ENCODE measurements at places on chromosomes 4 and X.

DNA sequence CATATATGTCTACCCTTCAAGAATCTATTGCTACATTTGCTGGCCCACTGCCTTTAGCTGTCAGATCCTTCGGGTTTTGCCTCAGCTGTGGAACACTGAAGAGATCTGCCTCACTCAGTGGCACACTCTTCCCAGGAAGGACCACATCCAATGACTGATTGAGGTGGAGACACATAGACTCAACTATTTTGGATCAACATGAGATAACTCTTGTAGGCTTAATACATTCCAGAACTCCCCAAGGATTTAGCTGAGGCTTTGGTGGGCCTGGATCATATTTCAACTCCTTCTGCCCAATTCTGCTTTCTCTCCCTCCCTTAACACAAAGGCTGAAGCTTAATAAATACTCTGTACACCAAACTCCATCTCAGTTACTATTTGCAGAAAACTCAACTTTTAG lies 100.5 kb downstream of the CORIN start:
- no peak for DNase-seq

GRCh38 chr4:163697121-163697520 lies 202.6 kb downstream of the TMA16 start:
- peak; percentile 97 for DNase-seq

DNA sequence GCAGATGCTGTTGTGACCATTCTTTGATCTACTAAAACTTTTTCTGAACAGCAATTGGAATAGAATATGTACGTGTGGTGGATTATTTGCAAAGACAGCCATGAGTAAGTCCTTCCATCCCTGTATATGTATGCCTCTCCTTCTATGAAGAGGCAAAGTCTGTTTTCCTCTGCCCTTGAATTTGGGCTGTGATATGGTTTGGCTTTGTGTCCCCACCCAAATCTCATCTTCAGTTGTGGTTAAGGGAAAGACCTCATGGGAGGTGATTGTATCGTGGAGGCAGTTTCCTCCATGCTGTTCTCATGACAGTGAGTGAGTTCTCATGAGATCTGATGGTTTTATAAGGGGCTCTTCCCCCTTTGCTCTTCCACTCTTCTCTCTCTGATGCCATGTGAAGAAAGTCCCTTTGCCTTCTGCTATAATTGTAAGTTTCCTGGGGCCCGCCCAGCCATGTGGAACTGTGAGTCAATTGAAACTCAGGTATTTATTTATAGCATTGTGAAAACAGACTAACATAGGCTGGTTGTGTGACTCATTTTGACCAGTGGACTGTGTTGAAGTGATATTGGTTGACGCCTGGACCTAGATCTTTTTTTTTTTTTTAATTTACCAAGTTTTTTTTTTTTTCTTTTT lies 108.3 kb upstream of the CAMK2D start:
- peak; percentile 42 for DNase-seq

DNA sequence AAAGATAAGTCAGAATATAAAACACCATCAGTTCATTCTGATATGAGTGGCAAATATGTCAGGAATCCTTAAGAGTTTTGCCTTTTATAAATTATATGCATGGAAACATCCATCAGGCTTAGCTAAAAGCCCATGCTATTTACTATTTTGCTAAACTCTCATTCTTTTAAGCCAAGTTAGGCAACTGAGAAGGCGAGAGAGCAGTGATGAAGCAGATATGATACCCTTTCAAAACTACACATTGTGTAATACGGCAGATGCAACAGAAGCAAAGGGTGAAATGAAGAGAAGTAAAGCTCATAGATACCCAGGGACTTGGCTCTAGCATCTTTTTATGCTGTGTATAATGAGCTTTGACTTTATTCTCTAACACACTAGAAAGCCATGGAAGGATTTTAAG lies 95.8 kb downstream of the SLIT2 start:
- no peak for DNase-seq

GRCh38 chr4:84681486-84682274 lies 98.8 kb downstream of the CDS1 start:
- peak; percentile 65 for DNase-seq

- peak; percentile 36 for DNase-seq
Observed at GRCh38 chrX:154000051-154000450, 19.7 kb downstream of the IRAK1 start.

DNA sequence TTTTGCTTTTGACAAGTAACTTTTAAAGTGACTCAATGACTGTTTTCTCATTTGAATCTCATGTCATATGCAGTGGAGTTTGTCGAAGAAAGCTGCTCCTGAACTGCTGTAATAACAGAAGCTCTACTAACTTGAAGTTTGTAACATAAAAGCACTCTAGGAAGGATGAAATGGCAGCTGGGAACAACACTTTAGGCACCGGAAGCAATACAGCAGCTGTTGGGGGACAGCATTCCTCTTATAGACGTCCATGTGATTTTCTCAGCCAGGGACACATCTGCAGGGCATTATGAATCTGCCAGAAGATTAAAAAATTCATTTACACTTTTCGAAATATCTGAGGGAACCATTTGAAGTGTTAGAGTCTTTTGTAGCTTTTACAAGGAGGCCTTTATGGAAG lies 1035.8 kb downstream of the ADGRL3 start:
- no peak for DNase-seq

- no peak for DNase-seq
Observed at GRCh38 chrX:85115252-85115651, 111.6 kb downstream of the APOOL start.

- DNase-seq = no peak
Observed at GRCh38 chr4:184259866-184260265, 42.2 kb upstream of the ENPP6 start.

DNA sequence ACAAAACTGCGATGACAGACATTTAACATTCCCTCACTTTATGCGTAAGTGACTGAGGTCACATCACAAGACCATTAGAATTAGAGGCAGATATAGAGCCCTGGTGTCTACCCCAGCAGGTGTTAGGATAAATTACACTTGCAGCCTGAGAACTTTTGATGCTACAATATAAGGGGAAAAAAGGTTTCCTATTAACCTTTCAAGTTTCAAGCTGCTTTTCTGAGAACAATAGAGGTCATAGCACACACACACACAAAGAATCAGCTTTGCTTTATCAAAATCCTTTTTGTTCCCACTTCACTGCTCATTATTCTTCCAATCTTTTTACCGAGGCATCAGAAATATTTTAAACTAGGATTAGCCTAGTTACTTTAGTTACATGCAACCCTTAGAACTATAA lies 119.8 kb downstream of the COL25A1 start:
- DNase-seq = no peak

- DNase-seq = no peak
Observed at GRCh38 chr4:84639145-84639544, 56.2 kb downstream of the CDS1 start.

DNA sequence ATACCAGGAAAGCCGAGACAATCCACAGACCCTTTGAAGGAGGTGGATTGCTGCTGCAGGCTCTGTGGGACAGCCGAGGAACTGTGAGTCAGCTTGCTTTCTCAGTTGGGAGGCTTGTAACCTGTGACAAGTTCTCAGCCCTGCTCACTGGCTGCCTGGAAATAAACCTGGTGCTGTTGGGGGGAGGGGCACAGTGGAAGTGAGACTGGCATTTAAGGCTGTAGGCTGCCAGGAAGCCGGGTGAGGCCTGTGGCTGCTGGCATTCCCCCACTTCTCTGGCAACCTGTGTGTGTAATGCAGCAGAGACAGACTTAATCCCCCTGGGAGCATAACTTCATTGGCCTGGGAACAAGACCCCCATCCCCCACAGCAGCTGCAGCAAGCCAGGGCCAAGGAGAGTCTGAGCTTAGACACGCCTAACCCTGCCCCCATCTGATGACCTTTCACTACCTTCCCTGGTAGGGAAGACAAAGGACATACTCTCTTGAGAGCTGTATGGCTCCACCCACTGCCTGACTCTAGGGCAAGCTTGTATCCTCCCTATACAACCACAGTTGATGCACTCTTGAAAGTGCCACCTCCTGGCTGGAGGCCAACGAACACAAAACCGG lies 64.1 kb downstream of the ALPK1 start:
- DNase-seq = peak; percentile 12

GRCh38 chr4:166153548-166153947 lies 280.5 kb downstream of the TLL1 start:
- DNase-seq = no peak

- peak; percentile 26 for DNase-seq
Observed at GRCh38 chr4:72767618-72768302, 198.7 kb upstream of the ADAMTS3 start.

DNA sequence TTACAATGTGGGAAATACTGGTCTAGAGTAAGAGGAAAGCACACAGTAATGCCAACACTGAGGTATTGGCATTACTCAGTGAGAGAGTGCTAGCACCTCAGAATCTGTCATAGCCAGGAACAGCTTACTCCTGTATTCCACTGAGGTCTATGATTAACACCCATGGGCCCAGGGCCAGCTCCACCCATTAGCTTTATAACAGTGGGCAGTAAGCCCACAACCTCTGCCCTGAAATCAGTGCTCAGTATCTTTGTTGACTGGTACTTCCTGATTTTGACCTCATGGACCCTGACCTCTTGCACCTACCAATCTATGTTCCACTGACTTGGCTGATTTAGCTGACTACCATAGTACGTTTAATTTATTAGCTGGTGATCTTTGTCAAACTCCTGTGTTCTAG lies 56.1 kb downstream of the LANCL3 start:
- DNase-seq = no peak

DNA sequence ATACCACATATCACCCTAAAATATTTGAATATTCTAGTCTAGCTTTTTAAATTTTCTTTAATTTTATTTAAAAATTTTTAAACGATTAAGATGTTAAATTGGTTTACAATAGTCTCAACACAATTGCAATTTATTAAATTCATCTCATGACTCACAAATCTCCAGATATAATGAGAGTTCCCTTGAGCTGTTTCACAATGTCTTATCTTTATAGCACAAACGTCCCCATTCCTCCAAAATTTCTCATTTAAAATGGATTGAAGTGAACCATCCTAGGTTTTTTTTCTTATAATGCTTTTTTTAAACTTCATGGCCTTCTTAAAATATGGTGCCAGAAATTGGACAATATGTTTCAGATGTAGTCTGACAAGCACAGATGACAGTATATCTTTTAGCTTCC lies 204.4 kb downstream of the GABRB1 start:
- no peak for DNase-seq

DNA sequence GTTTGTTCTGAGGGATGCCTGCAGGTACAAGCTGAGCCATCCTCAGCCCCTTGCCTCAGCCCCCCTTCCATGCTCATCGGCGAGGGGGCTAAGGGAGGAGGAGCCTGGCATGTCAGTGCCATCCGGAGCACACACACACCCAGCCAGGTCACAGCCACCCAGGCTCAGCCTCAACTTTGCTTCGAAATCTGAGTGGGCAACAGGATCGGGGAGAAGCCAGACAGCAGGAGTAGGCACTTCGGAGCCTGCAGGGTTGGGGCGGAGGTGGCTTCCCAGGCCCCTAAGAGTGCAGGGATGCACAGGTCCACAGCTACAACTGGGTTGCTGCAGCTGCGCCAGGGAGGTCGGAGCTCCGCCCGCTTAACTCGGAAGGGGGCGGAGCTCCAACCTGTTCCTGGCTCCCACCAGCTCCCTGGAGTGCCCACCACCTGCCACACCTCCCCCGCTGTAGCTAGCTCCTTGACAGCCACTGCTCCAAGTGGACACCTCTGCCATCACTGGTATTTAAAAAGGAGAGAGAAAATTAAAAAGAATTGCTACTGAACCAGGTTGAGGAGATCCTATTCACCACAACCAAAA lies 192.9 kb upstream of the GALNT7 start:
- no peak for DNase-seq

DNA sequence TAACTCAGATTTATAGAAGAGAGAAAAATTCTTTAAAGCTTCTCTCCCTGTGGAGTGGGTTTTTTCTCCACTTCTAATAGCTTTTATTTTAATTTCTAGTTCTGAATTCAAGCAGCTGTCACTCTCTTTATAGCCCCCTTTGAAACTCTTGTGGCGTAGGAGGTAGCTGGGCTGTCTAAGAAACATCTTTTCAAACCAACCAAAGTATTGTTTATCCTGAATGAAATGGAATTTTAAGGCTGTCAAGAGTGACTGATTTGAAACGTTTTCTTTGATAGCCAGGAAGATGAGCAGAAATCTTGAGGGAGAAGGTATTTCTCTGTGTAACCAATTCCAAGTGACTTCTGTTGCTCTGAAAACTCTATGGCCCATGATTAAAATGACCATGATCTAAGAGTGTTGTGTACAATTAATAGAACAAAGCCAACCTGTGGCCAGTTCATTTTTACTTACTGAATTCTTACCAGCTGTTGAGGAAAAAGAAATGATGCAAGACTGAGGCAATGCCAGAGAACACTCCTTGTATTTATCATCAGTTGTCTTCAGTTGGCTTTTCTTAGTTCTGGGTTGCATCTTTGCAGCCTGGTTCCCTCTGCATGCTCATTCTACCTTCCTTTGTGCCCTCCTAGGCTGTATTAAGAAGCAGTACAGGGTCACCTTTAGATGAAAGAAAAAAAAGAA lies 298.4 kb downstream of the ARHGAP10 start:
- peak; percentile 22 for DNase-seq

DNA sequence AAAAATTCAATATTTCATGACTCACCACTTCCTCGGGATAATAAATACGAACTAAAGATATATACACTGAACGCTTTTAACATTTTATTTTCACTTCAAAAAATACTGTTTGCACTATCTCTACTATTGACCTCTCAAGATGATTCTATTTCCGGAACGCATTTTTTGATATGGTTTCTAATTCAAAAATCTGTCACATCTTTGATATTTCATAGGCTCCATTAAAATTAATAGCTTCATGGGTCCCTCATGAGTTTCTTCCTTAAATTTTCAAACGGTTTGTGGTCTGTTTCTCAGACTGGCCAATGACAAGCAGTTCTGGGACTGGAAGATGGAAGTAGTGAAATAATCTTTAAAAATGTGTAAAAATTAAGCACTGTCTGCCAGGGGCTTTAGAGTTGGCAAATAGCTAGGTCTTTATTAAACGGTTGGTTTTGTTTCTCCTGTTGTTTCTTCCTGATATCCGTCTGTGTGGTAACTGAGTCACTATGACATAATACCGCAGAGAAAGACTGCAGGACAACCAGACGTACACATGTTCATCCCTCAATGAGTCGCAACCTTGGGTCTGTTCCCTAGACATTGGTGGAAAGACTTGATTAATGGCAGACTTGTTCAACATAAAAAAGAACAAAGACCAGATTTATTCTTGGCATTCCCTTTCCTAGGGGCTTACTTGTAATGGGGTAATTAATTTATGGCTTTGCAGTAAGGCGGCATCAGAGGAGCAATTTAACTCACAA lies 133.8 kb downstream of the PALLD start:
- peak; percentile 81 for DNase-seq

GRCh38 chr4:78568640-78569305 lies 17.2 kb downstream of the ANXA3 start:
- no peak for DNase-seq

DNA sequence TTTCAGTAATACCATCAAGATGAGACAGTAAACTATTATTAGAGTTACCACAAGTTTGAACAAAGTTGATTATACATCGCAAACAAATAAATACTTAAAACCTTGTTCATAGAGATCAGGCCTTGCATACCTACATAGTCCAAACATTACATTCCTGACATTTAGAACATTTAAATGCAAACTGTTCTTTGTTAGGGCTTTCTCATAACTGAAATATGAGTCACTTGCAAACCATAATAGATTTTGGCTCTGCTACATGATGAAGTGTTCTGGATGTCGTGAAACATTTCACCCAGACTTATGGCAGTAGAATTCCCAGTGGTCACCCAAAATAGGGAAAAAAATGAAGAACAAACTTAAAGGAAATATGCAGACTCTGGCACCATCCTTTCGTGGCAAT lies 75.0 kb downstream of the FAT4 start:
- peak; percentile 96 for DNase-seq

- no peak for DNase-seq
Observed at GRCh38 chr4:120680647-120681228, 241.8 kb downstream of the PRDM5 start.

All from foreskin keratinocyte (primary cell).